Stimulated activated CD4-positive, alpha-beta T cell treated with anti-CD3 and anti-CD28 coated beads, Interleukin-1b, Interleukin-23, amount 100 ng/mL, for 1 hour (primary cell): ENCODE measurements at places on chromosomes 1 and 21.

GRCh38 chr1:70426154-70427131, 15.4 kb downstream of the CTH start:
- DNase-seq: no peak

DNA sequence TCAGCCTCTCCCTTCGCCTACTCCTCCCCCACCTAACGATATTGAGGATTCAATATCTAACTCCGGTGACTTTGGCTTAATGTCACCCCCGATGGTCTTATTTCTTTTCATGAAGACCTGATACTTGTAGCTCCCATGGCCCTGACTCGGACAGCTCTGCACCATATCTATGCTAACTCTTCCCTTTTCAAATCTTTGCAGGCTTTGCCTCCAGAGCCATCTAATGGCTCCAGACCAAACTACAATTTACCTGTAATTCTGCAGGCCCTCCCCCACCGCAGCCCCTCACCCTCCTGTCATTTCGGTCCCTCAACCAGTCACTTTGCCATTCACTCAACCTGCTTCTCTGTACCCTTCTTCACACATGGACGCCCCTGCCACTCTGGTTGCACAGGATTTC, 7.9 kb upstream of the GSTM5 start:
- DNase-seq: no peak

DNA sequence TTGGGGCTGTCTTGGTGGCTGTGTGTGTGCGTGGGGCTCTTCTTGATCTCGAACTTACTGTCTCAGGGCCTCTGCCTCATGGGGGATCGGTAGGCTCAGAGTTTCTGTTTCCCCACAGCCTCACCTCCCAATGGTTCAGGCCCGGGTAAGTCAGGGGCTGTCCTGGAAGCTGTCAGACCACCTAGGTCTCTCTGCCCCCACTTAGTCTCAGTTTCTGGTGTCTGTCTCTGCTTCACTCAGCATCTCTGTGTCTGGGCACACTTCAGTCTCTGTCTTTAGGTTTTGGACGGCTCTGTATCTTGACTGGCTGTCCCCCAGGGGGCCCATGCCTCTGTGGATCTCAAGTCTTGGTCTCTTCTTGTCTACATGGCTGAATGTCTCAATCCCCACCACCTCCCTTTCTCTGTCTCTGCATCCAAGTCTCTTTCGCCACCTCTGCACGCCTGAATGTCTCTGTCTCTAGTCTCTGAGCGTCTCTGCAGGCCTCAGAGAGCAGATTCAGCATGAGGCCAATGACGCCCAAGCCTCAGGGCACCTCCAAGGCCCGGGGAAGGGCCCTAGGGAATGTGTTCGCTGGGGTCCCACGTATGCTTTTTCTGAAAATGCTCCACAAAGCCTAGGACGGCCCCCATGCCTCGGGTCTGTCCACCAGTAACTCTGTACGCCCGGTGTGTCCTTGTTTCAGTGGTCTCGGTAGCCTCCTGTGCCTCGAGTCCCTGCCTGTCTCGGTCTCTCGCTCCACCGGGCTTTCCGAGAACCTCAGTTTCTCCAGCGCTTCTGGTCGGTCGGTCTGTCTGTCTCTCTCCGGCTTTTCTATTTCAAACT, 818 bp downstream of the FHL3 start:
- no peak for DNase-seq

DNA sequence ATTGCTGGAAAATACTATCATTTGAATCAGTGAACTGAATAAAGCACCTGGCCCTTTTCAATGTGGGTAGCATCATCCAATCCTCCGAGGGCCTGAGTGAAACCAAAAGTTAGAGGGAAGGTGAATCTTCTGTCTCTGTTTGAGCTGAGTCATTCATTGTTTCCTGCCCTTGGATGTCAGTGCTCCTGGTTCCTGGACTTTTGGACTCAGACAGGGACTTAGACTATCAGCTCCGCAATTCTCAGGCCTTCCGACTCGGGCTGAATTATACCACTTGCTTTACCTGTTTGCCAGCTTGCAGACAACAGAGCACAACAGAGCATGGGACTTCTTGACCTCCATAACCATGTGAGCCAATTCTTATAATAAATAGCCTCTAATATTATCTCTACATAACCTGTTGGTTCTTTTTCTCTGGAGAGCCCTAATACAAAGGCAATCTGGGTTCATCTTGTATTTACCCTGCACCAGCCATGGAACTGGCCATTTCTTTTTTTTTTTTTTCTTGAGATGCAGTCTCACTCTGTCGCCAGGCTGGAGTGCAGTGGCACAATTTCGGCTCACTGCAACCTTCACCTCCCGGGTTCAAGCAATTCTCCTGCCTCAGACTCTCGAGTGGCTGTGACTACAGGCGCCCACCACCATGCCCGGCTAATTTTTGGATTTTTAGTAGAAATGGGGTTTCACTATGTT, 19.2 kb upstream of the VASH2 start:
- DNase-seq: no peak

DNA sequence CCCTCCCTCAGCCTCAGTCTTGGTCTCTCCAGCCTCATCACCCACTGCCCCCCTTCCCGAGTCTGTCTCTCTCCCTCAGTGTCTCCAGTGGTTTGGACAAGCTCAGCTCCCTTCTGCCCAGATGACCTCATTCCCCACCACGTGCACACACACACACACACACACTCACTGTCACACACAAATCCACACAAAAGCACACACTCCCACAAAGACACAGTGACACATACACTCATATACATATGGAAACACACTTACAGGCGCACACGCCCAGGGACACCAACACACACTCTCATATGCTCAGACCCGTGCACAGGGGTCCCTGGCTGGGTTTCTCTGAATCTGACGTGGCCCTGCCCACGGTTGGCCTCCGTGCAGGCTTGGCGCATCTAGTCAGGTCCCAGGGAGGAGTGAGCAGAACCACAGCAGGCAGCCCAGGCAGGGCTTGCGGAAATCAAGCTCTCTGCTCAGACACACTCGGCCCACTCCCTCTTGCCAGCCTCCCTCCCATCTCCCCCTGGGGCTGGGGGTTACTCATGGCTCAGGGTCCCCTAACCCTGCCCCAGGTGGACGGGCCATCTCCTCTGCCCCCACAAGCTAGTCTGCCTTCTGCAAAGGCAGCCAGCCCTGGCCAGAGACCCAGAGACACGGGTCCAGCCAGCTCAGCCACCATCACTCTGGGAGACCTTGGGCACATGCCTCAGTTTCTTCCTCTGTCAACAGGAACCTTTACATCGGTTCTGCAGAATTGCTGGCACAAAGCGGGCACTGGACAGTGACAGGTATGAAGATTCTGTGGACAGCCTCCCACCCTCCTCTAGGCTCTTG, 38.5 kb upstream of the FAM131C start:
- DNase-seq: no peak

GRCh38 chr1:244598611-244599010, 54.3 kb upstream of the DESI2 start:
- no peak for DNase-seq

DNA sequence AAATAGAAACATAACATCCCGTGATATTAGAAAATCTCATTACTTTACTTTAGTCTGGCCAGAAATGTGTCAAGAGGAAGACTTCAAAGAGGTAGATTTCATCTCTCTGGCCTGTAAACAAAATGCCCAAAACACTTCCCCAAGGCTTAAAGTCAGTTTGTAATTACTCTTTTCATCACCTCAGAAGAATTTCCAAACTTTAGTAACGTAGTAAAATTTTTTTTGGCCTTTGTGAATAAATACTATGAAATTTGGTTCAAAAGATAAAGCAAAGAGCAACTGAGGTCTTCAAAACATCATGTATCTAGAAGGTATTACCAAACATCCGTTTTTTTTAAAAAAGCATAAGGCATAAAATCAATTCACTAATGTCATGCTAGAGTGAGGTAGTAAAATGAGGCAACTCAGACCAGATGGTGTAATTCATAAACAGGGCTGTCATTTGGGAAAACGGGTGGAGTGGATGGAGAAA, 51.4 kb downstream of the LEPR start:
- DNase-seq: no peak

DNA sequence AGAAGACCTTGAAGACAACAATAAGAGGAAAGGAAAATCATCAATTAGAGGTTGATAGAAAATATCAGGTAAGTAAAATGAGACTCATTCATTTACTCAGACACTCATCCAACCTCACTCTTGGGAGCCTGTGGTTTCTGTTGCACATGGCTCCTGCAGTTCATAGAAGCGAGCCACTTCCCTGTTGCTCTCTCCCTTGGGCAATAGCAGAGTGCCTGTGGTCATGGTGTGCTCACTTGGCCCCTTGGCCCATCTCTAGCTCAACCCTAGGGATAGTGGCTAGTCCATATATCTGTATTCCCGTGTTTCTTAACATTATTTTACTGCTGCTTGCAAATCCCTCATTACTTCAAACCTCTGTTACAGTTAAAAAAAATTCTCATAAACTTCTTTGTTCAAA, 368.6 kb downstream of the PTPRC start:
- no peak for DNase-seq

DNA sequence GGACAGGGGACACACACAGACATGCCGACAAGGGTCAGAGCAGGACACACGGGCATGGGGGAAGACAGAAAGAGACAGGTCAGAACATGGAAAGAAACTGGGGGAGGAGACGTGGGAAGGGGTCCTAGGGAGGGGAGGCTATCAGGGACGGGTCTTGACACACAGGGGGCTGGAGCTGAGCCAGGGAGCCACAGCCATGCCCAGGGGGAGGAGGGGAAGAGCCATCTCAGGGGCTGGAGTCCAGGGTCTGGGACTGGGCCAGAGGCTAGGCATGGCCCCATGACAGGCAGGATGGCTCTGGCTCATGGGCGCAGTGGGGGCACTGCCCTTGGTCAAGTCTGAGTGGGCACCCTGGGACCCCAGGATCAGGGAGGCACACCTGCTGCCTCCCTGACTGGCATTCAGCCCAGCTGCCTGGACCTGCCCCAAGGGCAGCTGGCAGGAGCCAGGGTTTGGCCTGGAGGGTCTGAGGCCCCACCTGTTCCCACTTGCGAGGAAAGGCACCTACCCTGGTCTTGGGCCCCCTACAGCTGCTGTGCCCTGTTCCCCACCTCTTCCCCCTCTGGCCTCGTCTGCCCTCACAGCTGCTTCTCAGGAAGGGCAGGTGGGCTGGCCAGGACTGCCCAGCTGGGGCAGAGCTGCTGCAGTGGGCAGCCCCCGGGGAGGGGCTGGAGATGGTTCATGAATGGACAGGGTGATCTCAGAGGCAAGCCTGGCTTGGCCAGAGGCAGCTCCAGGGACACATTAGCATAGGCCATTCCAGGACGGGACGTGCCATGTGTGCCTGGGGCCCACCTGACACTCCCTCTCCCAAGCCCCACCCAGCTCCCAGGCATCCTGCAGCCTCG, 42.9 kb downstream of the HSPG2 start:
- DNase-seq: no peak

DNA sequence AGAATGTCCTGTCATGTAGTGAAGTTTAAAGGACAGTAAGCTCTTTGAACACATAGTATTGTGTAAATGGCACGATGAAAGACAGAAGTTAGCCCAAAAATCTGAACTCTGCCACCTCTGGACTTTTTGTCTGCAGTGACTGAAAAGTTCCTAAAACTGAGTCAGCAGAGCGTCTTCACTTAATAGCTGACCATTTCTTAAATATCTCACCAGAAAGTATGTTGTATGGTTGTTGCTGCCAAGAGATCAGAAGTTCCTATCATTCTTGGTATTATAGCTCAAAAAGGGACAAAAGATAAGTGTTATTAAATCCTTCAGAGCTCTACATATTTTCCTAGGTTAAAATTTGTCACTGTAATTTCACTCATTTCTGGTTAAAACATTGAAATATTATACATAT, 1003.0 kb downstream of the TTLL7 start:
- no peak for DNase-seq

- DNase-seq: no peak
Observed at GRCh38 chr1:113314600-113314999, 75.7 kb upstream of the MAGI3 start.

GRCh38 chr1:109793089-109793485, 29.4 kb upstream of the EPS8L3 start:
- DNase-seq: no peak

DNA sequence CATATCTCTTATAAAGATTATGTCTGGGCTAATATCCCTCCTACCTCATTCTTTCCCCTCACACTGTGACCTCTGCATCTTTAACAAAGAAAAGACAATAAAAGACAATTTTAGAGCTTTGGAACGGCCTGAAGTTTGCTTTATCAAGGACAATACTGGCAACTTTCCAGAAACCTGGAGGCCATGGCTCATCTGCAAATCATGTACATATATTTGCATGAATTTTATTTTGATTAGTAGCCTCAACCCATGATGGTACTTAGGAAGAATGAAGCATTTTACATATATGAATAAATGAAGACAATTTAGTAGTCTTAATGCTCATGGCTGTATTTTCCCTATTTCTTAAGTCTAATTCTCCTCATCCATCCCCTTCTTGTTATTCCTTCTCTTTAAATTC, 612.2 kb upstream of the CXADR start:
- no peak for DNase-seq

DNA sequence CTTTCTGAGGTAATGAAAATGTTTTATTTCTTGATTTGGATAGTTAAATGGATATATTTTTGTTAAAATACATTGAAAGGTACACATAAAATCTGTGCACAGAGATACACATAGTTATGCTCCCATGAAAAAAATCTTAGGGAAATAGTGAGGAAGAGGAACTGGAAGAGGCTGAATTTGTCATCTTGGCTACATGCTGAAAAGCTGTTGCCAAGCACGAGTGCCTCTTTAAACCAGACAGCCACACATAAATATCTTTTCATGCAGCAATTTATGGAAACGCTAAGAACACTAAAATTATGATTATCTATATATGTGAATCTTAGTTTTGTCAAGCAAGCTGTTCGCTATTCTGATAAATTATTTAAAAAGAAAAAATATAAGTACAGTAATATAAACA, 12.8 kb upstream of the ADAR start:
- no peak for DNase-seq

- DNase-seq: no peak
Observed at GRCh38 chr1:246460406-246460805, 46.7 kb downstream of the SMYD3 start.

- no peak for DNase-seq
Observed at GRCh38 chr1:31763671-31764311, 349 bp downstream of the ADGRB2 start.

GRCh38 chr1:91835087-91835521, 50.8 kb downstream of the TGFBR3 start:
- no peak for DNase-seq

GRCh38 chr1:59695252-59695651, 119.5 kb upstream of the HOOK1 start:
- no peak for DNase-seq
